ENCODE measurements at places on chromosomes 16 and 17.

DNA sequence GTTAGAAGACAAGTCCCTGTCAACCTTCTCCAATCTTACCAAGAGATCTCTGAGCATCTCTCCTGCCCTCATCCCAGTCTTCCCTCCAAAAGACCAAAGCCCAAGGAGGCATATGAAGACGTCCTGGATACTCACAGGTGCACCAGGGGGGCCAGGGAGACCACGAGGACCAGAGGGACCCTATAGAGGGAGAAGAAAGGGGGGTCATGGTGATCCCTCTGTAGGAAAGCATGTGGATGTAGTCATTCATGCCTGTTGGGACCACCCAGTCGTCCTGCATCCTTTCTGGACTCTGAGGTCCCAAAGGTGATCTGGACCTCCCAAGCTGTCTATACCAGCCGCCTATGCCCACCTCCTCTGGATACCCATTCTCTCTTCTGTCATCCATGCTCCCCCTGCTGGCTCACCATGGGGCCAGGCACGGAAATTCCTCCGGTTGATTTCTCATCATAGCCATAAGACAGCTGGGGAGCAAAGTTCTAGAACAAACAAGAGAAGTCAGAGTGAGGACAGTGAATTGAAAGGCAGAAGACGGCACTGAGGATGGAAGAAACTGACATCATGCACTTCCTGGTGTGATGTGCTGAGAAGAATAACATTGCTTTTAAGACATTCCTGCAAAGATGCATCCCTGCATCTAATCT lies 3.3 kb downstream of the COL1A1 start:
- peak; percentile 23 for DNase-seq

GRCh38 chr16:559411-560203 lies 587 bp upstream of the PRR35 start:
- DNase-seq = no peak

GRCh38 chr16:78900044-78900811 lies 700.3 kb downstream of the MAF start:
- no peak for DNase-seq

DNA sequence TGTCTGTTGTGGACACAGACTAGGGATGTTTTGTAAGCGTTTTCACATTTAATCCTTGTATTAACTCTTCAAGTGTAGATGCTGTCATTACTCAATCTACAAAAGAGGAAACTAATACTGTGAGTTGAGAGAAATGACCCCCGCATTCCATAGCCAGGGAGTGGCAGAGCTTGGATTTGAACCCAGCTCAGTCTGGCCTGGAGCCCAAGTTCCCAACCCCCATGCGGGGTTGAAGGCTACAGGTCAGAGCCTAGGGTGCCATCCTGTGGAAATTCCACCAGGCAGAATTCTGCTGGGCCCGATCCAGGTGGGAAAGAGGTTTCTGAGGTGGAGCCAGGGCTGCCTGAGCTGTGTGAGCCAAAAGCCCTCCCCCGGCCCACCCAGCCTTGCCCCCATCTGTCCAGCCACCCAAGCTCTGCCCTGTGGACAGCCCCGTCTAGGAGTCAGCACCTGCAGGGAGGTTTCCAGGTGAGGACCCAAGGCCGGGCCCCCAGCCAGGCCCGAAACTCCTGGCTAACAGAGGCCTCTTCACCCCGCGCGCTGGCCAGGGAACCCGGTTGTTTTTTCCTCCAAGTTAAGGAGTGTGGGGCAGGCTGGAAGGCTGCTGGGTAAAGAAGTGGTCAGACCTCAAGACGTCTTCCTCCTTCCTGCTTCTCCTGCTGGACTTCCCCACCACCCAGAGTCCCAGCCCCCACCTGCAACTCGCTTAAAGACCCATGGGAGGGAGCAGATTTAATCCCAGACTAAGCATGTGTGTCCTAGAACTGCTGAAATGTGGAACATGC lies 5.7 kb downstream of the MMP15 start:
- no peak for DNase-seq

DNA sequence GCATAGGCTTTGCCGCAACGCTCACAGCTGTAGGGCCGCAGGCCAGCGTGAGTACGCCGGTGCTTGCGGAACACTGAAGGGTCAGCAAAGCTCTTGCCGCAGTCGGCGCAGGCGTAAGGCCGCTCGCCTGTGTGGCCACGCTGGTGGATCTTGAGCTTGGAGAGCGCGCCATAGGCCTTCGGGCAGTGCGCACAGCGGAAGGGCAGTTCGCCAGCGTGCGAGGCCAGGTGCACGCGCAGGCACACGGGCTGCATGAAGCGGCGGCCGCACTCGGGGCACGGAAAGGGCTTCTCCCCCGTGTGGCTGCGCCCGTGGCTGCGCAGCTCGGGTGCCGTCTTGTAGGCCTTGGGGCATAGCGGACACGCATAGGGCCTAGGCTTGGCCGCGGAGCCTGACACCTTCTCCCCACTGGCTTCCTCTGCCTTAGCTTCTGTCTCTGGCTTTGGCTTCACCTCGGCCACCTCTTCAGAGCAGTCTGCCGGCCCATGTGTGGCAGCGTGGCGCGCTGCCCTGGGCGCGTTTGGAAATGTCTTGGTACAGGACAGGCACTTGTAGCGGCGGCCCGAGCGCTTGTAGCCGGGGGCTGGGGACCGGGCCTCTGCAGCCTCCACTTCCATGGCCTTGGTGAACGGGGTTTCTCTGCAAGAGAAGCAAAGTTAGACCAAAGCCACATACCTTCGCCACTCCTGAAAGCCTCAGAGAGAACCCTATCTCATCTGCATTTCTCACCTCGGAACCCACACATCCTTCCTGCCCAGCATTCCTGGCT lies 10.0 kb downstream of the ZNF668 start:
- no peak for DNase-seq

DNA sequence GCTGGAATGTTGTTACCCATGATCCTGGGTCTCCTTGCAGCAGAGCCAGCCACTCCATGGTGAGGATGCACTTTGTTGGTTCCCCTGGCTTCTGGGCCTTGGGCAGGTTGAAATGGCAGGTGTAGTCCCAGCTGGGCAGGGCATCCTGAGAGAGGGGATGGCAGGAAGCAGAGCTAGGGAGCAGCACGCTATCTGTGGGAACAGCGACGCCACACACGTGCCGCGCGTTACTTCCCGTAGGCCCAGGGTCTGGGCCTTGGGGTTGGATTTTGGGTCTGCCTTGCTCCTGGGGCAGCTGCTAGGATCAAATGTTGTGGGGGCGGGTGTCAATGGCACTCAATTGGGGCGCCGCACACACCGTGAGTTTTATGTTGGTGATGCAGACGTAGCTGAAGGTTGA lies 368.0 kb downstream of the CPPED1 start:
- no peak for DNase-seq

GRCh38 chr17:83036193-83036592 lies 43.2 kb upstream of the METRNL start:
- DNase-seq = no peak

GRCh38 chr17:57810721-57811637 lies 38.9 kb downstream of the MRPS23 start:
- DNase-seq = no peak

- no peak for DNase-seq
Measured at GRCh38 chr17:55434721-55435120, 13.1 kb upstream of the MMD start.

GRCh38 chr16:15650698-15651171 lies 690 bp downstream of the NDE1 start:
- peak; percentile 23 for DNase-seq

DNA sequence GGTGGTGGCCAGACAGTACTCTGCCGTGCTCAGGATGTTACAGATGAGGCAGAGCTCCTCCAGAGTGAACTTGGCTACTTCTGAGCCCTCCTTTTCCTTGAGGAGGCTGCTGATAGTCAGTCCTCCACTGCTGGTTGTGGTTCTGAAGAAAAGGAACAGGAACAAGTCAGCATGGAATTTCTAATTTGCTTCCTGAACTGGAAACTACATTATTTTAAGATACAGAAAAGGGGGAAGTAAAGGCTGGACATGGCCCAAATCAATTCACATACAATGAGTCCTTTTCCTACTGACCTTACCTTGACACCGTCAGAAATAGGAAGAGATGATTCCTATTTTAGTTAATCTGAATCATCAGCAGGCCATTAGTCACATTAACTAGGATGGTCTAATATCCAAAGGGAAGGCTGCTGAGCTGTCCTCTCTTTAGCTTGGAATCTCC lies 154.2 kb downstream of the VPS53 start:
- DNase-seq = no peak

- DNase-seq = no peak
Measured at GRCh38 chr17:71188811-71189492, 931.9 kb upstream of the SOX9 start.

GRCh38 chr17:64437944-64438525 lies 10.9 kb upstream of the MILR1 start:
- no peak for DNase-seq

DNA sequence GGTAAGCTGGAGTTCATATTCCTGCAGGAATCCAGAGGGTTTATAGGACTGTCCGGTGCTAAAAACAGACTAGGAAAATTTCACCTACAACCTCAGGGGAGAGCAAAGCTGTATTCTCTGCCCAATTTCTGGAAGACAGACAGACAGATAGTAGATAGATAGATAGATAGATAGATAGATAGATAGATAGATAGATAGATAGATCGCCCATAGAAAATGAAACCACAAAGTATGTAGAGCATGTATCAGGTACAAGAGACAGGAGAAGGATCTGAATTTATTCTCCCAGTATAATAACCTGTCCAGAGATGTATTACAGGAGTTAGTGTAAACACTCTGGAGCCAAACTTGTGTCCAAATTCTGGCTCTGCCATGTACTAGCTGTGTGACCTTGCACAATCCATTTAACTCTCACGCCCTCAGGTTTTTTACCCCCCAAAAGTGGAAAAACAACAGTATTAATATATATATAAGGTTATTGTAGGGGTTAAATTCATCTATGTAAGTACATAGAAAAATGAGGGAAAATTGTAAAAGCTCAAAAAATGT lies 2.1 kb upstream of the ABCA6 start:
- no peak for DNase-seq

- no peak for DNase-seq
Measured at GRCh38 chr17:50037321-50038107, 18.4 kb upstream of the ITGA3 start.

DNA sequence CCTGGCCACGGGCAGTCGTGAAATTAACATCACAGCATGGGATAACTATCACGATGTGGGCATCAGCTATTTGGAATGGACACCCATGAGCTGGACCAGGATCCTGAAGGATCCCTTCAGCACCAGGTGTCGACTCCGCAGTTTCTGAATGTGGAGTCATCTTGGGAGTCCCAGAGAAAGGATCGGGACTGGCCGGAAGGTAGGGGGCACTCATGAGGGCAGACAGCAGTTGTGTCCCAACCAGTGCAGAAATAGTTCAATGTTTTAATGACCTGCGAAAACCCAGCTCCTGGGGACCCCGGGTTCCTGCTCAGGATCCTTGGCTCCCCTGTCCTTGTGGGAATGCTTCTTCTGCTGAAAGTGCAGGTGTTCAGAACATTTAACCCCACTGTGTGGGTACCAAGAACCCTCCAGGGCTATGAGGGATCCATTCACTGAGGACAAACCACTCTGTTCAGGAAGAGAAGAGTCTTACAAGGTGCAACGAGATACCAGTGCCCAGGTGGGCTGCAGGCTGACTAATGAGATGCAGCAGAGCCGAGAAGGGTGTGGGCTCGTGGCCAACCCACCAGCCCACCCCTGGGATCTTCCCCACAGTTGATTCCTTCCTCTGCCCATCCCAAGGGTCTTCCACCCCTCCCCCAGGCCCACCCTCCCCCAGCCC lies 154.8 kb downstream of the SALL1 start:
- DNase-seq = no peak

GRCh38 chr16:3945751-3946603 lies 65.5 kb upstream of the CREBBP start:
- no peak for DNase-seq

- no peak for DNase-seq
Measured at GRCh38 chr17:34257299-34257985, 2.4 kb downstream of the CCL2 start.

All from activated T-helper 1 cell treated with anti-CD3 and anti-CD28 coated beads, Interleukin-2, amount 50 U/mL, for 16 hours (primary cell).